ENCODE measurements at places on chromosomes 3 and 15. TPM values are rescaled to one million over a fixed set of nuclear protein-coding genes. Genes with fewer than 3 reads are reported as not detected.

The MELTF gene
- 0.89 TPM for total RNA-seq

The NCBP2 gene
- 41.4 TPM for total RNA-seq

The AVEN gene
- 4.9 TPM for total RNA-seq

The CADPS gene
- total RNA-seq = not detected

The DAPK2 gene
- 1.3 TPM for total RNA-seq

The CCR2 gene
- total RNA-seq = 1.0 TPM

The ATR gene
- 29.5 TPM for total RNA-seq

The CATSPER2 gene
- total RNA-seq = 3.0 TPM

The HTR3E gene
- not detected for total RNA-seq

The AQP9 gene
- 0.55 TPM for total RNA-seq

The OR5K2 gene
- total RNA-seq = not detected
